Foreskin melanocyte (primary cell): ENCODE measurements at places on chromosomes 3 and 15.

GRCh38 chr15:66566963-66567531 lies 1.2 kb upstream of the LCTL start:
- DNase-seq, result peak; percentile 52

DNA sequence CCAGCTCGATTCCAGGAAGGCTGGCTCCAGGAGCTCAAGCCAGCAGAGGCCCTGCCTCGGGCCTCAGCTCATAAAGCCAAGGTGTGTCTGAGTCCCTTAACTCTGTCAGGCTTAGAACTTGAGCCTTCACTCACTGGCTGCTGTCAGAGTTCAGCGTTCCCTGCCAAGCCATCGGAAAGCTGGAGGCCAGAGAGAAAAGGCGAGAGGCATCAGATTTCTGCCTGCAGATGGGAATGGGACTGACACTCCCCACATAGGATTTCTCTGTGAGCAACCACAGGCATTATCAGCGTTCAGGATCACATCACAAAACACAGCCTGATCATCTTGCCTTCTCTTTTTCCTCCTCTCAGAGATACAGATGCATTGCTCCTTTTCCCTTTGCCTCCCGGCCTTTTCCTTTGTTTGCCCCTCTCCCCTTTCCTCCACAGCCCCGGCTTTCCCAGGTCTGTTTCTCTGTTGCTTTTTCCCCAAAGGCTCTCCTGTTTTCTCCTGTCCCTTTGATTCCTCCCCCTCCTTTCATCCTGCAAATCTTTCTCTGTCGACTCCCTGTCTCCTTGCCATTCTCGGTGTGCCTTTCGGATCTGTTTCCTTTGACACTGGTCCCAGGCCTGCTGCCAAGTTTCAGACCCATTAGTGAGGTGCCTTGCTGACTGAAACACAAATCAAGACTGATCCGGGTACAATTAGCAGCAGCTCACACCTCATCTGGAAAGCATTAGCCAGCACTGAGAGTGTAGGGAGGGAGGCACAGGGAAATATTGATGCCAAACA lies 44.5 kb upstream of the BOC start:
- DNase-seq, result no peak

GRCh38 chr3:40753291-40753770 lies 228.6 kb downstream of the ZNF621 start:
- DNase-seq, result no peak

DNA sequence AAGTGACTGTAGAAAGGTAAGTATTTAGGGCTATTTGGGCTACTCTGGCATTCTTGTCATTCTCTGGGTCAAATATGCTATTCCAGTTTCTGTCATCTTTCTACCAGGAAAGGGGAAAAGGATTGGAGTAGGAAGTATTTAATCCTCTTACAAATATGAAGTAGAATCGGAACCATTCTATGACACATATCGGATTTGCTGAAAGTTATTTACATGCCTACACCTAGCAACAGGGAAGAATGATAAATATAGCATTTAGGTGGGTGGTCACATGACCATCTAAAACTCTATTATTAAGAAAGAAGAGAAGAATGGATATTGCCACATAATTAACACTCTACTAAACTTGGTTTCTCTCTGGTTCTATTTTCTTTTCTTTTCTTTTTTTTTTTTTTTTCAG lies 1353.1 kb downstream of the ZPLD1 start:
- no peak for DNase-seq
